Common myeloid progenitor, CD34-positive (primary cell): ENCODE measurements at places on chromosomes 4 and X.
A peak's percentile ranks its signal among the peaks of the same experiment; 100 is the strongest.

GRCh38 chrX:31603411-31604120 is 531.7 kb upstream of the FTHL17 start:
- H3K36me3 ChIP-seq, result no peaks in the 10 kb centered on the region
- DNase-seq, result no peak
- H3K4me1 ChIP-seq, result no peaks in the 10 kb centered on the region
- no peak overlapping the region for H3K4me3 ChIP-seq
- H3K27me3 ChIP-seq, result no peaks in the 10 kb centered on the region

- no peaks in the 10 kb centered on the region for H3K36me3 ChIP-seq
- no peak overlapping the region for H3K27ac ChIP-seq
- H3K4me1 ChIP-seq, result no peaks in the 10 kb centered on the region
- no peak for DNase-seq
- no peak overlapping the region for H3K4me3 ChIP-seq
- no peaks in the 10 kb centered on the region for H3K27me3 ChIP-seq
These were observed 53.3 kb upstream of the PASD1 start for GRCh38 chrX:151510203-151510602.

DNA sequence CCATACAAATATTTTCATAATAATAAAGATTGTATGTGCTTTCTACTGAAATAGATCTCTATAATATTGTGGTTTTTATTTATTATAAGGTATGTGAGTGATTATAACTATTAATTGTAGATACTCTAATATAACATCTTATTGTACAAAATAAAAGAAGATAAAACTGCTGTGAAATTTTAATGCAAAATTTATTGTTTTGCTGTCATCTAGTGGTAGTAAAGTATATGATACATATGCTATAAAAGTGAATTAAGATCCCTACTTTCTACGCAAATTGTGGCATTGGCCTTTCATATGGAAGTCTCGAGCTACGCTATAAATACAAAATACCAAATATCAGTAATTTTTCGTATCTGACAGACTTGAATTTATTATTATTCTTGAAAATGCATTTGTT is 19.3 kb downstream of the YIPF7 start:
- H3K27me3 ChIP-seq, result peaks cover 4% of the 10 kb centered on the region
- H3K4me1 ChIP-seq, result no peaks in the 10 kb centered on the region
- H3K36me3 ChIP-seq, result no peaks in the 10 kb centered on the region
- no peak overlapping the region for H3K27ac ChIP-seq

GRCh38 chr4:89296896-89297295 is 10.7 kb downstream of the GPRIN3 start:
- no peak overlapping the region for H3K4me3 ChIP-seq
- H3K27me3 ChIP-seq, result no peaks in the 10 kb centered on the region
- H3K36me3 ChIP-seq, result no peaks in the 10 kb centered on the region

DNA sequence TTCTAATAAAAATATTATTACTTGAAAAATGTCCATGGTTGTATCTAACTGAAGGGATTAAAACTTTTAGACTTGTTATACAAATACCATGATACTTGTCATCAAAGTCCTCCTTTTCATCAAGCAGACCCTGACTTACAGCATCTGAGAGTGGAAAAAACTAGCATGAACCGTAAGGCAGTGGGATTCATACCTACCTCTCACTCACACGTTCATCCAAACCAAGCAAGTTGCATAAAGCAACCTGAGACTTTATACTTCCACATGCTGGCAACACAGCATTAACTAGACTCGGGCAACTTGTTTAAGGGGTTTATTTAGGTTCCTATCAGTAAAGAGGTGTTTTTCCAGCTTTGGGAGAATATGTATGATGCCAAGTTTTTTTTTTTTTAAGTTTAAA is 22.6 kb upstream of the TLR7 start:
- no peak for DNase-seq
- no peak overlapping the region for H3K4me3 ChIP-seq
- H3K4me1 ChIP-seq, result no peaks in the 10 kb centered on the region
- no peak overlapping the region for H3K27ac ChIP-seq
- no peaks in the 10 kb centered on the region for H3K27me3 ChIP-seq

DNA sequence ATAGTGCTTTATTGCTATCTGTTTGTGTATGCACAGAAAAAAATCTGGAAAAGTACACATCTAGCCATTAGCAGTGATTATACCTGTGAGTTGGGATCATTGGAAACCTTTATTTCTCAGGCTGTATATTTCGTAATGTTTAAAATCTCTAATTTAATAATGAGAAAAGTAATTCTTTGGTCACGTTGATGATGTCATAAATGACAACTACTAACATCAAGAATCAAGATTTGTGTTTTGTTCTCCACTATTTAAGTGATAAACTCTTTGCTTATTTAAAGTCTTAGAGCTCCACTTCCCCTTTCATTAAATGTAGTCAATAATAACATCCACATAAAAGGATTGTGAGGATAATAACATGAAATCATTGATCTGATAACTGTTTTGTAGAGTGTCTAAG is 126.2 kb downstream of the TMA16 start:
- H3K4me1 ChIP-seq, result peaks cover 10% of the 10 kb centered on the region
- H3K36me3 ChIP-seq, result no peaks in the 10 kb centered on the region
- H3K4me3 ChIP-seq, result no peak overlapping the region
- no peaks in the 10 kb centered on the region for H3K27me3 ChIP-seq
- DNase-seq, result no peak

- no peaks in the 10 kb centered on the region for H3K27me3 ChIP-seq
- H3K36me3 ChIP-seq, result peaks cover 12% of the 10 kb centered on the region
- no peak for DNase-seq
These were observed 10.9 kb upstream of the UVSSA start for GRCh38 chr4:1336088-1336491.

DNA sequence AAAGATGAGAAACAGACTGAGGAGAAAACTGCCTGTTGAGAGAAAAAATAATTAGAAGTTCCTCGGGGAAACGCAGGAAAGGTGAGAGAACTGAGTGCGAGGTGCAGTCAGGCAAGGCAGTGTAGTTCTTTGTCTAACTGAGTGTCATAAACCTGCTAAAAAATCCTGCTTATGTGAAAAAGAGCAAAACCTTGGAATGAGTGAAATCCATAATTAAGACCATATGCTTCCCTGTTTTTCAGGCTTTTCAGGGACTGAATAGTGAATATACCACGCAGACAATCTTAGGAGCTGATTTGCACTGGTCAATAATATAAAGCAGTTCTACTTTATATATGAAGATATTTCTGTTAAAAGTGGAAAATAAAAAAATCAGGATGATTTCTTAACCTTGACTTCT is 104.9 kb downstream of the RASGEF1B start:
- DNase-seq, result no peak
- no peaks in the 10 kb centered on the region for H3K4me1 ChIP-seq
- no peak overlapping the region for H3K27ac ChIP-seq
- no peaks in the 10 kb centered on the region for H3K27me3 ChIP-seq
- H3K4me3 ChIP-seq, result no peak overlapping the region

GRCh38 chr4:41575207-41575606 is 37.2 kb downstream of the LIMCH1 start:
- peaks cover 4% of the 10 kb centered on the region for H3K4me1 ChIP-seq
- H3K36me3 ChIP-seq, result no peaks in the 10 kb centered on the region
- H3K27ac ChIP-seq, result no peak overlapping the region
- no peak for DNase-seq
- no peaks in the 10 kb centered on the region for H3K27me3 ChIP-seq
- H3K4me3 ChIP-seq, result no peak overlapping the region

DNA sequence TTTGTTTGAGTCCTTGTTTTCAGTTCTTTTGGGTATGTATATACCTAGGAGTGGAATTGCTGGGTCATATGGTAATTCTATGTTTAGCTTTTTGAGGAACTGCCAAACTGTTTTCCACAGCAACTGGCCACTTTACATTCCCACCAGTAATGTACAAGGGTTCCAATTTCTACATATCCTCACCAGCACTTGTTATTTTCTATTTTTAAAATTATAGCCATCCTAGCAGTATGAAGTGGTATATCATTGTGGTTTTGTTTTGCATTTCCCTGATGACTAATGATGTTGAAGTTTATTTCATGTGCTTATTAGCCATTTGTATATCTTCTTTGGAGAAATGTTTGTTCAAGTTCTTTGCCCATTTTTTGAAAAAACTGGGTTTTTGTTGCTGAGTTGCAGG is 39.6 kb downstream of the TMEM164 start:
- peaks cover 4% of the 10 kb centered on the region for H3K4me1 ChIP-seq
- H3K27ac ChIP-seq, result no peak overlapping the region
- peak; percentile 27 for DNase-seq

DNA sequence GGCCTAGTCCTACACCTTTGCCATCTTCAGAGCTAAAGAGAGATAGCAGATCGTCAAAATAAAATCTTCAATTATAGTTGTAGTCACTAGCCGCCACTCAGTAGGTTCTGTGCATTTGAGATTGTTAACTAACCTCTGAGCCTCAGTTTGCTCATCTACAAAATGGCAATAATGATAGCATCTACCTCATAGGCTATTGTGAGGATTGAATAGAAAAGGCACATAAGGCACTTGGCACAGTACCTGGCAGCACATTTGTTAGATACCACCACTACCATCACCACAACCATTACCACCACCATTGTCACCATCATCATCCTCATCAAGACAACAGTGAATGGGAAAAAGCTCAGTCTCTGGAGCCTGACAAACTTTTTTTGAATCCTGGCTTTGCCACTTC is 134.6 kb downstream of the AMMECR1 start:
- H3K27me3 ChIP-seq, result no peaks in the 10 kb centered on the region
- no peak overlapping the region for H3K4me3 ChIP-seq
- H3K27ac ChIP-seq, result no peak overlapping the region
- H3K4me1 ChIP-seq, result no peaks in the 10 kb centered on the region
- no peak for DNase-seq

DNA sequence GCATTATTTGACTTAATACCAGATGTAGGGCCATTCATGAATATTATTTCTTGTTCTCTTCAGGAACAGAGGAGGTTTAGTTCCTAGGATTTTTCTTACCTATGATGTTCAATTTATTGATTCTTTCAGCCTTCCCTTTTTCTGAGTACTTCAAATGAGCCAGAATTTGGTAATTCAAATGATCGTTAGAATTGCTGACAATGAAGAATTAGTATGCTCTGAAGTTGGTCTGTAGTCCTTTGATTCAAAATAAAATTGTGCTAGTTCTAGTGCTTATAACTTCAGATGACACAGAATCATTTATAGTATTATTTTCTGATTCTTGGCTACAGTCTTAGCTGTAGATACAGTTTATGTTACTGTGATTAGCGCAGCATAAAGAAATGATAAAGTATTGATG is 35.2 kb upstream of the WDR17 start:
- no peak overlapping the region for H3K4me3 ChIP-seq
- H3K36me3 ChIP-seq, result no peaks in the 10 kb centered on the region
- no peaks in the 10 kb centered on the region for H3K27me3 ChIP-seq
- DNase-seq, result no peak
- no peaks in the 10 kb centered on the region for H3K4me1 ChIP-seq
- H3K27ac ChIP-seq, result no peak overlapping the region

- peaks cover 31% of the 10 kb centered on the region for H3K4me1 ChIP-seq
- no peak overlapping the region for H3K4me3 ChIP-seq
- no peaks in the 10 kb centered on the region for H3K27me3 ChIP-seq
- no peak for DNase-seq
These were observed 18.8 kb upstream of the C4orf36 start for GRCh38 chr4:86910820-86911684.

DNA sequence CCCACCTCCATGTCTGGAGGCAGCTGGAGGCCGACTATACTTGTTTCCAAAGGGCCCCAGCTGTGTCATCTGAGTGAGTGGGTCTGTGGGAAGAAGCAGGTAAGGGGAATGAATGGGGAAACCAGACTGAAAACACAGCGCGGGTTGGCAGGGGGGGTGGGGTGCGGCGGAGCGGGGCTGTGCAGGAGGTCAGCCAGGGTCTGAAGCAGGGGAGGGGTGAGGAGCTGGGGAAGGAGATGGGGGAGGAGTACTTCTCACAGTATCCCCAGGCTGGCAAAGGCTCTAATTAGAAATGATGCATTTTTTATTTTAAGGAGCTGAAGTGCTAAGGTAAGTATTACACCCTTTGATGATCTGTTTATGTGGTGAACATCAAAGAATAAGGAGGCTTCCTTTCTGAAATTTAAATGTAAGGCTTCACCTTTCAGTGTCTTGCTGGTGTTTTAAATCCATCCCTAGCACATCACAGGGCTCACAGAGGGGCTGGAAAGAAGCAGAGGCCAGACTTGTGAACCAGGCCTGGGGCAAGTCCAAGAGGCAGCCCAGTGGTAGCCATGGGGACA is 37.5 kb downstream of the SMIM20 start:
- no peak for DNase-seq
- H3K27ac ChIP-seq, result no peak overlapping the region
- no peak overlapping the region for H3K4me3 ChIP-seq
- H3K4me1 ChIP-seq, result no peaks in the 10 kb centered on the region

DNA sequence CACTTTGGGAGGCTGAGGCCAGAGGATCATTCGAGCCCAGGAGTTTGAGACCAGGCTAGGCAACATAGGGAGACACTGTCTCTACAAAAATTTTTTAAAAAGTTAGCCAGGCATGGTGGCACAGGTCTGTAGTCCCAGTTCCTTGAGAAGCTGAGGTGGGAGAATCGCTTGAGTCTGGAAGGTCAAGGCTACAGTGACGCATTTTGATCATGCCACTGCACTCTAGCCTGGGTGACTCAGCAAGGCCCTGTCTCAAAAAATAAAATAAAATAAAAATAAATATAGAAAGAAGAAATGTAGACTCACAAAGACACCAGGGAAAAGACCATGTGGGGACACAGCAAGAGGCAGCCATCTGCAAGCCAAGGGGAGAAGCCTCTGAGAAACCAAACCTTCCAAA is 42.3 kb upstream of the SLC7A3 start:
- H3K27me3 ChIP-seq, result no peaks in the 10 kb centered on the region
- DNase-seq, result no peak
- H3K36me3 ChIP-seq, result no peaks in the 10 kb centered on the region
- H3K4me1 ChIP-seq, result no peaks in the 10 kb centered on the region

GRCh38 chr4:124212815-124213630 is 499.5 kb downstream of the ANKRD50 start:
- peak; percentile 56 for DNase-seq
- H3K36me3 ChIP-seq, result no peaks in the 10 kb centered on the region
- no peaks in the 10 kb centered on the region for H3K27me3 ChIP-seq
- H3K4me3 ChIP-seq, result no peak overlapping the region
- H3K4me1 ChIP-seq, result peaks cover 12% of the 10 kb centered on the region

DNA sequence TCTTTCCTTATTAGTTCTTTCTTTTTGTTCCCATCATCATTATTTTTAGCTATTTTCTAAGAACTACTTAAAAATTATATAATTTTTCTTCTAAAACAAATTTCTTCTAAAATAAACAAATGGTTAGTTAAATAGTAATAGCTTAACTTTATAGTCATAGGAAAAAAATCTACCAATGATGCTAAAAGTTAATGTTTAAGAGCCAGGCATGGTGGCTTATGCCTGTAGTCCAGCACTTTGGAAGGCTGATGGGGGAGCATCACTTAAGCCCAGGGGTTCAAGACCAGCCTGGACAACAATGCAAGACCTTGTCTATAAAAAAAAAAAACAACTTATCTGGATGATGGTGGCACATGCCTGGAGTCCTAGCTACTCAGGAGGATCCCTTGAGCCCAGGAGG is 127.1 kb upstream of the ANXA3 start:
- H3K27ac ChIP-seq, result no peak overlapping the region
- no peak for DNase-seq
- H3K27me3 ChIP-seq, result no peaks in the 10 kb centered on the region

GRCh38 chr4:29966386-29966785 is 753.8 kb upstream of the PCDH7 start:
- H3K27ac ChIP-seq, result no peak overlapping the region
- H3K4me3 ChIP-seq, result no peak overlapping the region
- DNase-seq, result no peak
- H3K4me1 ChIP-seq, result no peaks in the 10 kb centered on the region
- H3K36me3 ChIP-seq, result no peaks in the 10 kb centered on the region

- H3K4me3 ChIP-seq, result no peak overlapping the region
- DNase-seq, result no peak
- H3K36me3 ChIP-seq, result peaks cover 10% of the 10 kb centered on the region
- H3K27ac ChIP-seq, result no peak overlapping the region
- H3K27me3 ChIP-seq, result no peaks in the 10 kb centered on the region
These were observed 824 bp downstream of the LRPAP1 start for GRCh38 chr4:3531318-3531878.
